ENCODE measurements at places on chromosomes 12 and 14.

GRCh38 chr14:44756554-44756953, 205.2 kb downstream of the KLHL28 start:
- no peak for DNase-seq

- DNase-seq = no peak
Observed at GRCh38 chr14:45112896-45113781, 21.1 kb downstream of the FKBP3 start.

- no peak for DNase-seq
Observed at GRCh38 chr12:56578983-56579546, 51.1 kb downstream of the BAZ2A start.

- no peak for DNase-seq
Observed at GRCh38 chr12:127253797-127254327, 1013.1 kb upstream of the TMEM132C start.

GRCh38 chr14:81200054-81200453, 20.7 kb downstream of the GTF2A1 start:
- no peak for DNase-seq

GRCh38 chr12:29234965-29235626, 86.0 kb downstream of the FAR2 start:
- no peak for DNase-seq

- no peak for DNase-seq
Observed at GRCh38 chr14:75119056-75119455, 7.8 kb downstream of the NEK9 start.

GRCh38 chr12:77070800-77071449, 5.6 kb upstream of the E2F7 start:
- no peak for DNase-seq

DNA sequence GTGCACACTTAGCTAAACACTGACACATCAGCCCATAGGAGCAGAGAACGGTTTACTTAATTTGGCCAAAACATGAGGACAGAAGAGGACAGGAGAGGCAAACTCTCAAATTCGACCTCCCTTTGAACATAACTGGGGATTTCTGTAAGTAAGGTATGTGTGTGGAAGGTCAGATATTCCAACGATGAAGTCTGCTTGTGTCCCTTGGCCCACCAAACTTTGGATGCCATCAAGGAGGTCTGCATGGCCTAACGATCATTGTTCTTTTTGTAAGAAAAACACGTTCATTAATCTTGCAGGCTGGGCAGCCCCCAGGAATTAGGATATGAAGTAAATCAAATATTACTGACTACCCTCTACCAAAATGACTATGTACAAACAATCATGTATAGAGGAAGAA, 908.5 kb upstream of the ATXN7L3B start:
- no peak for DNase-seq

DNA sequence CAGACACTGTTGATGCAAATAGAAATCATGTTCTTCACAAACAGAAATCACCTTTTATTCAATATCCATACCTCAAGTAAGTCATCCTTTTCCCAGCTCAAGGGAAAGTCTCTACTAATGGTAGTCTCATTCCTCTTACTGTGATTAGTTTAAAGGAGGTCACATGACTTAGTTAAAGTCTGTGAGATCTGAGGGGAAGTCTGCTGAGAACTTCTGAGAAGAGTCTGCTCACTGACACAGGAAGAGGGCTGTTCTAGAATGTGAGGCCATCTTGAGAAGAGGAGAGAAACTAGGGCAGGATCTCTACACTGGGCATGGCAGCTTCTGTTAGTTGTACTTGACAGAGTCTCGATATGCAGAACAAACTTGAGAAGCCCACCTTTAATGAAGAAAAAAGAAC, 146.8 kb downstream of the C12orf42 start:
- DNase-seq = no peak

- no peak for DNase-seq
Observed at GRCh38 chr12:49304161-49304560, 9.2 kb downstream of the PRPH start.

- DNase-seq = no peak
Observed at GRCh38 chr14:47821135-47821534, 145.7 kb upstream of the MDGA2 start.

- DNase-seq = no peak
Observed at GRCh38 chr12:25384038-25384892, 133.5 kb upstream of the KRAS start.

GRCh38 chr14:96735526-96735925, 61.7 kb upstream of the VRK1 start:
- DNase-seq = no peak

DNA sequence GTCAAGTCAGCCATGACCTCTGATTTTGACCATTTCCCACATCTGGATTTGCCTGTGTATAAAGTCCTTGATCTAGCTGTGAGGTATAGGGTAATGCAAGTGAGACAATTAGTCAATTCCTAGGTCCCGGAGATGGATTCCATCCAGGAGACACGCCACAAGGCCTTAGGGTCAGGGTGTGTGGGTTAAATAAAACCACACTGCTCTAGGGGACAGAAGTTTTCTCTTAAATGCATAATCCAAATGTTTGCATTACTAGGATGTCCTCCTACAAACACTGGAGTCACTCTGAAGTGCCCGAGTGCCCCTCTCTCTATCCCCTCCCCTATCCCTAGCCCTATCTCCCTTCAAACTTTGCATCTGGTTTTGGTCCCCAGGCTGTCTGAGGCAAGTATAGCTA, 26.8 kb downstream of the LRIG3 start:
- DNase-seq = no peak

GRCh38 chr12:80830533-80831088, 107.1 kb downstream of the LIN7A start:
- DNase-seq = no peak

DNA sequence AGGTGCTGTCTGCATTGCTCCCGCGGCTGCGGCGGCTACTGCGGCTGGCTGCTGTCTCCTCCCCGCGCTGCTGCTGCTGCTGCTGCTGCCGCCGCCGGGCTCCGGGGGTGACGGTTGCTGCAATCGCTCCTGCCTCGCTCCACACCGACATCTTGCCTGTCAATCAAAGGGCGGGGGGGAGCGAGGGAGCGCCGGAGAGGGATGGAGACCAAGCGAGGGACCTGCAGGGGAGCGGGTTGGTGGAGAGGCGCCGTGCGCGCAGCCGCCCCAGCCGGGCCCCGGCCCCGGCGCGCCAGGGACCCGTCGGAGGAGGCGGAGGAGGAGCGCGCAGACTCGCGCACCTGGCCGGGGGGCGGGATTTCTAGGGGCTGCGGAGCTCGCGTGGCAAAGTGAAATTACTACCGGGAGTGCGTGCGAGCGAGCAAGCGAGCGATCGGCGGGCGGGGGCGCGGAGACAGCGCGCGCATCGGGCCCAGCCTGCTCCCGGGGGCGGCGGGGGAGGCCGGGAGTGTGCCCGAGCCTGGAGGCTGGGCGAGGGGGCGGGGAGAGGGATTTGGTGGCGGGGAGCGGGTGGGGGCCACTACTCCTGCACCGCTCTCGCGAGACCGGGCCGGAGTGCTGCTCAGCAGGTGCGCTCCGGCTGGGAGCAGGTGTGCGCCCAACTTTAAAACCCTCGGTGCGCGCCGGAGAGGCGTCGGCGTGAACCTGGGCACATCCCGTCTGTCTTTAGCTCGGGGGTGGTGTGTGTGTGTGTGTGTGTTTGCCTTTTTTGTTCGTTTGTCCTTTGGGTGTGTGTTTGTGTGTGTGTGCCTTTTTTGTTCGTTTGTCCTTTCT, at the start of gene KSR2:
Gene KSR2 (minus strand): TSS at position 165 of the 834 bp plus-strand sequence. CDS start 735 bp downstream, outside the sequence.
- DNase-seq = no peak

DNA sequence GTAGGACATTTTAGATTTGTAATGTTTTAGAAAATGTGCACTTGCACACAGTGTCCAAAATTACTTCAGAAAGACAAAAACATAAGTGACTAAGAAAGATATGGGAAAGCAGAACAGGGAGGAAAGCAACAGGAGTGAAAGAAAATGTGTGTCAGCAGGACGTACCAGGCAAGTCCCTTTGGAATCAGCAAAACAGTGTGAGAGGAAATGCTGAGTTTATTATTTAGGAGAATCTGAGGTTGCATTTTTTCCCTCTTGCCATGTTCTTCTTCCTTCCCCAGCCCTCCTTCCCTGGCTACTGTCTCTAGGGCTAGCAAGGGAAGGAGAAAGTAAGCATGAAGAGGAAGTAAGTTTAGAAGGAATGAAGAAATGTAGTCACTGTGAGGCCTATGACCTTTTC, 67.7 kb upstream of the CD163 start:
- DNase-seq = no peak

GRCh38 chr12:48990552-48990951, 8.6 kb downstream of the DDN start:
- no peak for DNase-seq

DNA sequence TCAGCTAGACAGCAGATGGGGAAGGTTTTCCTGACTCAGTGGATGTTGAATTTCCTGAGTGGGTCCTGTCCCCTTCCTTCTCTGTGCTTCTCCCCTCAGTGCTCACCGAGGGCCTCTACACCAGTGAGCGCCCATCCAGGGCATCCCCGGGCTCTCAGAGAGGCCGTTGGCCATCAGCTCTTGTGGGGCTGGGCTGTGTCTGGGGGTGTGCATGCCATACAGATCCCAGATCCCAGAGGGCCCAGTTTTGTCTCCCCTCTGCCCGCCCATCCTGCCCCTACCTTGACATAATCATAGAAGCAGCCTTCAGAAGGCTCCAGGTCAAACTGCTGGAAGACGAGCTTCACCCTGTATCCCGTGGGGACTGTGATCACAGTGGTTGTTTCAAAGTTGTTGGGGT, 1.1 kb downstream of the C1R start:
- no peak for DNase-seq

DNA sequence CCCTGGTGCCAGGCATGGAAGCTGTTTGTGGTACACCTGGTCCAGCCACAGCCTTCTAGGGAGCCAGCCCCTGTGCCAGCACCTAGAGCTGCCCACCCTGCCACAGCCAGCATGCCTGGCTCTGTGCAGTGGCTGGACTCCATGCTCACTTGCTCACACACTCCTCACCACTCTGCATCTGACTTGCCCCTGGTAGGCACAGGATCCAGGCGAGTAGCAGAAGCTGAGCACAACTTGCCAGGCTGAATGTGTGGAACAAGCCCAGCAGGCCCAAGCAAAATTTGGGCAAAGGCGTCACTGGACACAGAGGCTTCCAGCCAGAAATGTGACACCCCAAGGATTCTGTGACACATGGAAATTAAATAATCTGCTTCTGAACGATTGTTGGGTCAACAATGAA, 106.7 kb downstream of the MYF5 start:
- no peak for DNase-seq

- no peak for DNase-seq
Observed at GRCh38 chr14:82528016-82528415, 994.4 kb upstream of the SEL1L start.

DNA sequence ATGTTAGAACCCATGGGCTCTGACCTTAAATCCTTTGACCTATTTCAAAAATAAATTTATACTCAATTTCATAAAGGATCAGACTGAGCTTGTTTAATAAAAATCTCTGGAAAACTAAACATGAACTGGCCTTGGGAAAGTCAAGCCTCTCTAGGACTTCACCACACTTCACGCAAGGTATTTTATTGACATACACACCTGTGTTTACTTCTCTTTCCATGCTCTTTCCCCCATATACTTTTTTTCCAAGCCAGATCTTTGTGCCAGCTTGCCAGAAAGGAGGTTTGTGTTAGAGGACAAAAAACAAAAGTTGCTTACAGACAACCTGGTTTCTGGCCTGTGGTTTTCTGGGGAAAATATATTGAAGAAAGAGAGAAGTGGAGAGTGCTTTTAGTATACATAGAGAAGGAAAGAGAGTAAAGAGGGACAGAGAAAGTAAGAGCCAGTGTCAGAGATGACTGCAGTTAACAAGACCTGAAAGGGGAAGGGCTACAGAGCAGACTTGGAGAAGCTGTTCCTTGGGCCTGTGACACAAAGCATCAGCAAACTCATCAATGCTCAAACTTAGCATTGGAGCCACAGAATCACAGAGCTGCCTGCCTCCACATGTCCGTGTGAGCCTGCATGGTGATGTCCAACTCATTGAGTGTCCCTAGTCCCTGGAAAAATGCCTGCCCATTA, 77.3 kb upstream of the TMTC2 start:
- DNase-seq = no peak

GRCh38 chr14:35988972-35989690, 163.0 kb downstream of the BRMS1L start:
- DNase-seq = no peak

- DNase-seq = no peak
Observed at GRCh38 chr14:87076922-87077321, 916.1 kb downstream of the GALC start.

GRCh38 chr14:29216268-29217232, 450.0 kb downstream of the FOXG1 start:
- DNase-seq = no peak

- DNase-seq = peak; percentile 91
Observed at GRCh38 chr12:49828133-49829091, at the start of gene NCKAP5L. Gene NCKAP5L (minus strand): TSS chr12:49828413. CDS start chr12:49804044, 24,369 bp downstream.

DNA sequence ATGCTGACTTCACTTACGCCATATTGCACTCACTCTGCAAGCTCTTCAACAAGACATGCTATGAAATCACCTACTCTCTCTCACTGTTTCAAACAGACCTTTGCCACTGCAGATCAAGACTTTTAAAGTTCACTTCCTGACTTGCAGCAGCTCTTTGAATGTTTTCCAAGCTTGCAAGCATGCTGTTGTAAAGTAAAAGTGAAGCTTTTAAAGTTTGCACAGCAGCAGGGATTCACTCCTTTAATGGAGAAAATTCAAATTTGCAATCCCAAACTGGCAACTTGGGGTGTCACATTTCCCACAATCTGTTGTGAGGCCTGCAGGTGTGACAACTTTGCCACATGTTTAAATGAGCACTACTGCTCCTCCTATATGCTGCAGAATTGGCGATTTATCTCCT, 270.9 kb downstream of the ALX1 start:
- DNase-seq = no peak

DNA sequence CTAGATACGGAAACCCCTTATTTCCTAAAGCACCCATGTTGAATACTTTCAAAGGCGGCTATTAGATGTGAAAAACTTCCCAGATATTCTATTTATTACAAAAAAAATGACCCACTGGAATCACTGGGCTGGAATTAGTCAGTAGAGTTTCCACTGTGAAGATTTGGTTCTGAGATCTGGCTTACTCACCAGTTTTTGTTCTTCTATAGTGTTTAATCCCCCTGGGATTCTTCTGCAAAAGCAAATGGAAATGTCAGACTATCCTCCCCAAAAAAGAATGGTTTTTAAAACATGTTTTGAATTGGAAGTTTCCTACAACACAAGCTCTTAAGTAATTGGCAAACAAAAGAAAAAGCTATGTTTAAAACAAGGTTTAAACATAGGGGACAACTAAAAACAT, 166.4 kb downstream of the STXBP6 start:
- DNase-seq = no peak

- no peak for DNase-seq
Observed at GRCh38 chr12:54311051-54311450, 10.2 kb upstream of the NFE2 start.

GRCh38 chr12:47793015-47793681, 20.1 kb downstream of the SLC48A1 start:
- DNase-seq = no peak

GRCh38 chr12:91007531-91008290, 2.9 kb upstream of the EPYC start:
- DNase-seq = no peak

All from effector memory CD8-positive, alpha-beta T cell (primary cell).